Gastroesophageal sphincter (tissue), 4 donors: ENCODE measurements at places on chromosomes 16 and 17. TPM values are rescaled to one million over a fixed set of nuclear protein-coding genes. Genes with fewer than 3 reads are reported as not detected.

The ZNF174 gene
- 12.1 TPM for total RNA-seq

The ATXN2L gene
- total RNA-seq = 44.4 TPM

The CAVIN1 gene
- total RNA-seq = 615 TPM

The AOC2 gene
- 0.81 TPM for total RNA-seq

The P3H4 gene
- total RNA-seq = 20.9 TPM

DNA sequence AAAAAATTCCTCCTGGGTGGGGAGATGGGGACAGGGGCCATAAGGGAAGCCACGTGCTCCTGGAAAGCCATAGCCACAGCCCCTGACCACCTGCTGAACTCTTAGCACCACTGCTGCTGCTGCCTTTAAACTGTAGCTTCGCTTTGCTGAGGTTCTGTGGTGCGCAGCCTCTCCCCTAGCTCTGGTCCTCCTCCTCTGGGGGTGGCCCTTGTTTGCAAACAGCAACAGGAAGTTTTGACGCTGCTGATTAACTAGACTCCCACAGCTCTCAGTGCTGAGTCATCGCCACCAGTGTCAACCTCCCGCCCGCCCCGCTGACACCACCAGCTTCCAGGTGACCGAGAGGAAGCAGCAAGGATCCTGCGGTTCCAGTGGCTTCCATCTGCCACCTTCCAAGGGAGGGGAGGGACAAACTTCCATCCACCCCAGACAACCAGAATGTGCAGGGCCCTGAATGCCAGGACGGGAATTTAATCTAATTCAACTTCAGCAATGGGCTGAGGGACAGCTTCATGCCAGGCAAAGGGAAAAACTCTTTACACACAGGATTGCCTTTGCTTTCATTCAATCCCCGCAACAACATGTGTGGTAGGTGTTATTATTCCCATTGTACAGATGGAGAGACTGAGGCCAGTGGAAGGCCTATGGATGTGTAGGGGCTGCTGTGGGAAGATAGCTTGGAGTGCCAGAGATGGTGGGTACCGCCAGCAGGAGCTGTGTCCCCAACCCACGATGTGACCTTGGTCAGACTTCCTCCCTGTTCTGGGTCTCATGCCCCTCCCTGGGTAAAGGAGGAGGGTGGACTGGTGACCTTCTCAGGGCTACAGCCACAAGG lies 8.1 kb upstream of the KIFC3 start:
- ATAC-seq = peak; percentile 65

DNA sequence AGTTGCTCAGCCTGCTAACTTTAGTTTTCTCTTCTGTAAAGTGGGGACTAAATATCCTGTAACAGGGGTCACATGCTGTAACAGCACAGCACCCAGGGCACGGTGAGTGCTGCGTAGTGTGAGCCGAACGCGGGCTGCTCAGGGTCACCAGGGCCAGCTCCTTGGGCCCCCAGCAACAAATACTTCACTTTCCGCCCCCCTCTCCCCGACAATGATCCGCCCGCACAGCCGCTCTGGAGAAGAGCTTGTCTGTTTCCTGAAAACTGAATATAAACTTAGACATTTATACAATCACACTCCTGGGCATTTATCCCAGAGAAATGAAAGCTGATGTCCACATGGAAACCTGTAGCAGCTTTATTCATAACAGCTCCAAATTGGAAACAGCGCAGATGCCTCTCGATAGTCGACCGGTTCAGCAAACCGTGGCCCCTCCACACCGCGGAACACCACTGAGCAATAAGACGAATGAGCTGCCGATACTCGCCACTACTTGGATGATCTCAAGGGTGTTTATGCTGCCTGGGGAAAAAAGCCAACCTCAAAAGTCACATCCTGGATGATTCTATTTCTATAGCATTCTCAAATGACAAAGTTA lies 267.2 kb downstream of the PARN start:
- peak; percentile 25 for ATAC-seq

DNA sequence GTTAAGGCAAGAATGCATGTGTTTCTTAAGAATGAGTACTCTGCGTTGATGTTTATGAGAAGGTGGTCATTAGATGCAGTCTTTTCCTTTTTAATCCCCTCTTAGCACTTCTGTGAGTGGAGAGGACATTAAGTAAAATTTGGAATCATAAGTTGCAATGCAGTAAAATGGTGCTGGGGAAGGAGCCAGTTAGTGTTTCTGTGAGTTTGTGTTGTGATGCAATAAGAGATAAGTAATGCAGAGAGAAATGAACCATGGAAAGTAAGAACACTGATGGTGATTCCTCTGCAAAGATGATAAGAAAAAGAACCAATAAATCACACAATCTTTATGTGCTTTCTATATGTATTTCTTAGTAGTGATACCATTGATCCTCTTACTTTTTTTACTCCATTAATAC lies 20.0 kb downstream of the ABHD15 start:
- no peak for ATAC-seq

DNA sequence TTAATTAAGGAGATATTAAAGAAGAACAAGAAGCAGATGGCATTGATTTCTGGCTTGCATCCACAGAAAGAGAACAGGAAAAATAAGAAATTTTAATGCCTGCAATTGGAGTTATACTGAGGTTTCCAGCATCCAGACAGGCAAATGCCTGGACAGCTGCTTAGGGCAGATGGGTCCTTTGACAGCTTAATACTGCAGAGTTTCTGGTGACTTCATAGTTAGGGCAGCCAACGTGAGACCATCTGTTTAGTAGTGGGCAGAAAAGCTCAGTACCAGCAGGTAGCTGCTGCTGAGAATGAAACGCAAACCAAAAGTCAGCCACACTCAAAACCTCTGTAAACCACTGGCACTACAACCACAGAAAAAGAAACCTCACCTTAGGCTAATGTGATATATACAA lies 109.8 kb downstream of the CDK5R1 start:
- ATAC-seq = no peak

GRCh38 chr16:85717393-85718152 lies 28.8 kb upstream of the GINS2 start:
- ATAC-seq = peak; percentile 61
